ENCODE measurements at places on chromosomes 2 and 18.

DNA sequence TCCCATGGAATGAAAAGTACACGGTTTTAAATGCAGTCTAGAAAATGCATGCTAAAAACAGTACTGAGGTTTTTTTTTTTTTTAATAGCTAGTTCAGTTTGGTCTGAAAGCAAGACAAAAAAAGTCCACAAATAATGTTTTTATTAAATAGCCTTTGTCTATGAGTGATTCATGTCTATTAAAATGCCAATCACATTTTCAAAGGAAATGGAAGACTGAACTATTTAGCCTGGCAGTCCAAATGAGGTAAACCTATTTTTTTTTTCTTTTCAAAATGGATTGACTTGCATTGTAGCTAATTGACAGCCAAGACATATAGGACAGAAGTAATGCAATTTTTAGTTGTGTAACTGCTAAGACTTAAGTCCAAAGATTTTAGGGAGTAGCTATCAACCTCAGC lies 90.3 kb downstream of the LRP1B start:
- no peak for DNase-seq

DNA sequence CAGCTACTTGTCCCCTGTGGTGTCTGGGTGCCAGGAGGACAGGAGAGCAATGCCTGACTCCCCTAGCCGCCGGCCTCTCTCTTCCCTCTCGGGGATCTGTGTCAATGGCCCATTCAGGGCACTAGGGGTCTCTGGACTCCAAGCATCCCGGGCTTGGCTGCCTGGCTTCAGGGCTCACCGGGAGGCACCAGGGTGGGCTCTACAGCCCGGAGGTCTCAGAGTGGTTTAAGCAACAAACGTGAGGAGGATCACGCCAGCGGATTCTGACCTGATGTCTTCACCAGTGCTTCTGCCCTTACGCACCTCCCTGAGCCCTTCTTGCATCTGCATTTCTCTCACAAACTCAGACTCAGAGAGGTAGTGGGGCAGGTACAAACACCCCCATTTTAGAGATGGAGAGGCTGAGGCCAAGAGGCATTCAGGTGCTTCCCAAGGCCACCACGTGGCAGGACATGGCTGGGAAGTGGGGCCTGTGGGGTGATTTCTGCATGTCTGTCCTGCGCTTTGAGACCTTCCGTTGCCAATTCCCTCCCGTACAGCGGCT lies 243.0 kb downstream of the CELF4 start:
- DNase-seq: no peak

DNA sequence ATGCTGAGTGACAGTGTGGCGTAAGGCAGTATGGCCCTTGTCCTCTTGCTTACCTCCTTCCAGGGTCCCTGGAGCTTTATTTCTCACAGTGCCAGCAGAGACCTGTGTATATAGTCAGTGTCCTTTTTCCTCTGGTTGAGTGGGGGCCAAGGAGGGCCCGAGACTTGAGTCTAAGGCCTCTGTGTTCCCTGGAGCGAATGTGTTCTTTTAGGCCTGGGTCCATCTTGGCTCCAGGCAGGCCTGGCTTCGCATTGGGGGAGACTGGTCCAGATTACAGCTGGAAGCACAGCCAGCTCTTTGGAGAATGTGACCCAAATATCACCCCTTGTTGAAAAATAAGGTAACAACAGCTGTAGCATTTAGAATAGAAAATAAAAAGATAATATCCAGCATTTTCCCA lies 5.0 kb downstream of the VAMP5 start:
- DNase-seq: no peak

GRCh38 chr2:6937582-6937981 lies 20.4 kb downstream of the RNF144A start:
- DNase-seq: no peak

GRCh38 chr2:83109284-83109683 lies 1349.8 kb downstream of the SUCLG1 start:
- no peak for DNase-seq

- peak; percentile 9 for DNase-seq
These were observed 659.5 kb downstream of the TSN start for GRCh38 chr2:122414902-122415301.

DNA sequence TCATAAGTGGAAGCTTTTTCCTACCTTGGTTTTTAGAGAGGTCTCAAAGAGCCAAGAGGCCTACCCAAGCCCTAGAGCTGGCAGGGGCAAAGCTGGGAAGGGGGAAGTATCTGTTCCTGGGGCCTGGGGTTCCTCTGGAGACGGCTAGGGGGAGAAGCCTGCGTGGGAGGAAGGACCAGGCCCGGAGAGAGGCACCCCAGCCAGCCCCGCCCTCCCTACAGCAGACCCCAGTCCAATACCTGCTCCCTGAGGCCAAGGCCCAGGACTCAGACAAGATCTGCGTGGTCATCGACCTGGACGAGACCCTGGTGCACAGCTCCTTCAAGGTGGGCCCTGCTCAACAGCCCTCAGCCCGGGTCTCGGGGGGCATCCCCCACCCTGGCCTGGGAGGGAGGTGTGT lies 2.2 kb downstream of the CTDSP1 start:
- no peak for DNase-seq

DNA sequence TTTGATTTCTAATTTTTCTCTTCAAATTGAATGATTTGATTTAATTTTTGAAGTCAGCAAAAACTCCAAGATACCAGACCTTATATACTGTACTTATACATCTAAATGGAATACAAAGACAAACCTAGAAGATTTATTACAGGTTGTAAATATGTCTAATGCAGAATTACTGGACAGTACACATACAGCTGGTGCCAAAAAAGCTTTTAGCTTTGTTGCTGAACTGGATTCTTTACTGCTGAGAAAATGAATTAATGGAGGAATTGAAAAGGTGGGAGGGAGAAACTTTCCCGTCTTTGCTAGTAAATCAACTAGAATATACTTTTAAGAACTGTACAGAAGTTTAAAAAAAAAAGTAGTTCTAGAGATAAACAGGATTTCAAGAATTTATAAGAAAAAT lies 17.5 kb downstream of the C1D start:
- DNase-seq: no peak

- no peak for DNase-seq
These were observed 36.6 kb downstream of the PHLPP1 start for GRCh38 chr18:62751977-62752376.

GRCh38 chr18:12287684-12288402 lies 20.2 kb upstream of the TUBB6 start:
- DNase-seq: peak; percentile 76

GRCh38 chr2:16218625-16219024 lies 278.3 kb downstream of the MYCN start:
- DNase-seq: no peak

DNA sequence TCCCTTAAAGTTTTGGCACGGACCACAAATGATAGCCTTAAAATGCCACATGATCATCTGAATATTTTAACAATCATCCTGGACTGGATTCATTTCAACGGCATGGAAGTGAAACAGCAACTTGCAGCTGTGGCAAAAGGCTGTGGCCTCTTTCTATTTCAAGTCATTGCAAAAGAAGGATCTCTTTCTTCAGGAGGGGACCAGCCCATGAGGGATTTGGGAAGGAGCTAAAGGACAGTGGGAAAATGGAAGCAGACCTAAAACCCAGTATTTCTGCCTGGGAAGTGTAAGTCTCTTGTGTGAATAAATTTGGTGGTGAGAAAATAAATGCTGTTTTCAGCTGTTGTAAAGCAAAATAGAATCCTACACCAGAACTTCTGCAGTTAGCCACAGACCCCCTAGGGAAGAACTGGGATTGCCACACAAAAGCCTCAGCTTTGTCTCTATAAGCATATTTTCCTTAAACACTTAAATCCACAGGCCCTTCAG lies 107.3 kb upstream of the ZFP36L2 start:
- DNase-seq: peak; percentile 22

- no peak for DNase-seq
These were observed 120.5 kb downstream of the PMAIP1 start for GRCh38 chr18:60020107-60020925.

DNA sequence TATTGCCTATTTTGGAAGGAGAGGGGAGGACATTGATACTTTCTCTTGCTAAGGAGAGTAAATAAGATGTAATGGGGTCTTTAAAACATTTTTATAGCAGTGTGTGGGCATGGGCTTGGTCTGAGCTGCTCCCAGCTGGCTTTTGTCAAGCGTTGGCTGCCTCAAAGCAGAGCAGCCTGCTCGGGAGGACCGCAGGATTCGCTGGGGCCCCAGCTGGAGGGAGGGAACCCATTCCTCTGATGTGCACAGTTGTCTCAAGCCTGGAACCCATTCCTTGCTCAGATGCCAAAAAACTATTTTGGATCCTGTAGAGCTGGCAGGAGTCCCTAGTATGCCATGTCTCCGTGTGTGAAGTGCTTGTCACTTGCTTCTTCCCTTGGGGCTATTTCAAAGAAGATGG lies 59.4 kb upstream of the RMDN2 start:
- no peak for DNase-seq

DNA sequence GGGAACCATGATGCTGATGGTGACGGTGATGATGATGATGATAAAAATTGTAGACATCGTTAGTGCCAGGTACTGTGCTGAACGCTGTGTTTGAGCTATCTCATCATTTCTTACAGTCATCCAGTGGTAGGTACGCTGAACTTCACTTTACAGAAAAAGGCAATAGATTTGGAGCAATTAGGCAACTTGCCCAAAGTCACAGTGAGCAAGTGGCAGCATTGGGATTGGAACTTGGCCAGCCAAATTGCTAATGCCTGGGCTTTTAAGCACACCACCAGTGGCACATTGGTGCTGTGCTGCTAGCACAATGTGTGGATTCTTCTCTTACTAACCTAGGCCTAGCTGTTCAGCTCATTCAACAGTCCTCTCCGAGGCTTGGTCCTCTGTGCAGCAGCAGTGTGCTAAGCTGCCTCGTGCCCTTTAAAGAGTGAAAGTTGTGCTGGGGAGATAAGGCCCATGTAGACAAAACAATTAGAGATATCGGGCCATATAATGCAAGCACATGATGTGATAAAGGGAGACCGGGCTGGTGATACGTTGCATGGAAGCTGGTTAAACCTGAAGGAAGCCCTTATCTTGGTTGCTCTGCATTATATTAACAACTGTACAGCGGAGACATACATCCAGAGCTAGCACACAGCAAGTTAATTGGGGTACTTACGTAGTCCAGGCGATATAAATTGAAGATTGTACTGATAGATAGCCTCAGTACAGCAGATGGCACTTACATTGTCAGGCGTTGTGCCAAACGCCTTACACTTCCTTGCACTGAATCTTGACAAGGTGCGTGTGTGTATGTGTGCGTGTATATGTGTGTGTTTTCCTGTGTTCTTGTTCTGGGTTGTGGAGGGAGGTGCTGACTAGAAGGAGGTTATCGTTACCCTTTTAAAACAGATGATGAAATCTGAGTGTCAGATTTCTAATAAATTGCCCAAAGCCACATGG lies 28.4 kb downstream of the HK2 start:
- DNase-seq: no peak

- DNase-seq: no peak
These were observed 18.6 kb upstream of the TXNDC2 start for GRCh38 chr18:9867071-9867594.

GRCh38 chr2:83874712-83875430 lies 584.2 kb downstream of the SUCLG1 start:
- no peak for DNase-seq

- DNase-seq: no peak
These were observed 7.5 kb downstream of the NRP2 start for GRCh38 chr2:205689820-205690219.

GRCh38 chr2:178498137-178498536 lies 17.9 kb downstream of the PLEKHA3 start:
- no peak for DNase-seq

GRCh38 chr18:2920546-2921343 lies 73.9 kb downstream of the EMILIN2 start:
- no peak for DNase-seq

GRCh38 chr2:49069829-49070228 lies 84.5 kb downstream of the FSHR start:
- no peak for DNase-seq

DNA sequence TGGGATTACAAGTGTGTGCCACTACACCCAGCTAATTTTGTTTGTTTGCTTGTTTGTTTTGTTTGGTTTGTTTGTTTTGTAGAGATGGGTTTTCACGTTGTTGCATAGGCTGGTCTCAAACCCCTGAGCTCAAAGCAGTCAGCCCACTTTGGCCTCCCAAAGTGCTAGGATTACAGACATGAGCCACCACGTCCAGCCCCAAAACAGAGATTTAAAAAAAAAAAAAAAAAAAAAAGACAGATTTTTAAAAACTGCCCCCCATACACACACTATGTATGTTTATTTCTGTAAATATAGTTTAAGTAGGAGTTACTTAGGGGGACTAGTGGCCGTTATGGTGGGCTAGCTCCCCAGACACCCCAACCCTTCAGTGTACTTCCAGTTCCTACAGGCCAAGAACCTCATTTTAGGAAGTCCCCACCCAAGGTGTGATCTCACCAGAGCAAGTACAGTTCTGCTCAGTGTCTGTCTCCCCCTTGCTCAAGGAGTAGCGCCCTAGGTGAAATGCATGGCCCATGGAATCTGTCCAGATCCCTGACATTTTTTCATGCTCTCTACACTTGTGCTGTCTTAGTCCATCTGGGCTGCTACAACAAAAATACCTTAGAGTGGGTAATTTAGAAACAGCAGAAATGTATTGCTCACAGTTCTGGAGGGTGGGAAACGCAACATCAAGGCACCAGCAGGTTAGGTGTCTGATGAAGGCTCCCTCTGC lies 1.6 kb upstream of the TMBIM1 start:
- no peak for DNase-seq

DNA sequence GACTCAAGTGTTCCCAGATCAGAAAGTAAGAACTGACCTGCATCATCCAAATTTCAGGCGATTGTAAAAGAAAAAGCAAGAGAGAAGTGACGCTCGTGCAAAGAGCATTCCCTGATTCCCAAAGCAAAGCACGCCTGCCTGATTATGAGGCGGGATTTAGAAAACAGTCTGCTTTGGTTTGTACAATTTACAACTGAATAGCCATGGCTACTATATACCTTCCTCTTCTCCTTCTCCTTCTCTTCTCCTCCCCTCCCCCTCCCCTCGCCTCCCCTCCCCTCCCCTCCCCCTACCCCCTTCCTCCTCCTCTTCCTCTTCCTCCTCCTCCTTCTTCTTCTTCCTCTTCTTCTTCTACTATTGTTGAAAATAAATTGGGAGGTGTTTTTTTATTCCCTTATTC lies 782.9 kb downstream of the GALR1 start:
- DNase-seq: no peak

- no peak for DNase-seq
These were observed 71.5 kb downstream of the CDC42EP3 start for GRCh38 chr2:37599688-37600525.

- DNase-seq: peak; percentile 68
These were observed 613 bp downstream of the COL5A2 start for GRCh38 chr2:189178726-189179569.

GRCh38 chr18:8835521-8835953 lies 130.2 kb downstream of the MTCL1 start:
- DNase-seq: peak; percentile 72

GRCh38 chr18:40555914-40556313 lies 1399.1 kb upstream of the PIK3C3 start:
- DNase-seq: no peak

DNA sequence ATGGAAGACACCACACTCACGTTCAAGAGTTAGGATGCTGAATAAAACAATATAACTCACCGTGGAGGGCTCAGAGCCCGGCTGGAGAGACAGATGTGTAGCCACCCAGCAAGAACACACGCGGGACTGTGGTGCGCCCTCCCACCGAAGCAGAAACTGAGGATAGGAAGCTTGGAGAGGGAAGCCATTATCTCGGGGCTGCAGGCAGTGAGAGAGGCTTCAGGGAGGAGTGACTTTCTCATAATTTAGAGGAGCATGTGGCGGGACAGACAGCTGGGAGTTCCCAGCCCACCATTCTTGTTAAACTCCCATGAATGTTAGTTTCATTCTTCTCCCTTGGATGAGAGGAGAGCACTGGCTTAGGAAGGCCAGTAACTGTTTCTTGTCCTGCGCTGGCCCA lies 96.4 kb downstream of the MAPRE2 start:
- DNase-seq: no peak

- no peak for DNase-seq
These were observed 165.2 kb upstream of the MSH6 start for GRCh38 chr2:47617523-47618271.
